Fibroblast of the aortic adventitia (primary cell): ENCODE measurements at places on chromosomes 5 and 9.

DNA sequence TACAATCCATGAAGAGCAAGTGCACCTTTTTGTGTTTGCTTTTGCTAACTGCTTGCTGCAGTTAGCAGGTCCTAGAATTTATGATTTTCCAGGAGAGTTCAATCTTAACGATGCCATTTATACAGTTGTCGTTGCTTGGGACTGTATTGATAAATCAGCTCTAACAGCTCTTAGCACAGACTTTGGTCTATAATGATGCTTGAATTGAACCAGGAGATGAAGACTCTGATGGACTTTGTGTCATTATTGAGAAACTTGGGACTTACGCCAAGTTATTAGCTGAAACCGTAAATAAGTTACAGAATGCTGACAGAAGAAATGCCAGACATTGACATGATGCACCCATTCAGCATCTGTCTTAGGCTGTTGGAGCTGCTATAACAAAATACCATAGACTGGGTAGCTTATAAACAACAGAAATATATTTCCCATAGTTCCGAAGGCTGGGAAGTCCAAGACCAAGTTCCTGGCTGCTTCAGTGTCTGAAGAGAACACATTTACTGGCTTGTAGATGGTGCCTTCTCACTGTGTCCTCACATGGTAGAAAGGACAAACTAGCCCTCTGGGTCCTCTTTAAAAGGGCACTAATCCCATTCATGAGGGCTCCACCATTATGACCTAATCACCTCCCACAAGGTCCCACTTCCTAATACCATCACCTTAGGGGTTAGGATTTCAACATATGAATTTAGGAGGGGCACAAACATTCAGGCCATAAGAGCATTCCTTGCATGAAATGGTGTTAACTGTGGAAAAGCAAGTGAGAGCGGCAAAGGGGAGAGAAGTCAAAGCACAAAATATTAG lies 17.6 kb downstream of the GLRX start:
- no peak for DNase-seq

GRCh38 chr9:77952635-77953328 lies 78.8 kb downstream of the GNAQ start:
- DNase-seq, result peak; percentile 63

DNA sequence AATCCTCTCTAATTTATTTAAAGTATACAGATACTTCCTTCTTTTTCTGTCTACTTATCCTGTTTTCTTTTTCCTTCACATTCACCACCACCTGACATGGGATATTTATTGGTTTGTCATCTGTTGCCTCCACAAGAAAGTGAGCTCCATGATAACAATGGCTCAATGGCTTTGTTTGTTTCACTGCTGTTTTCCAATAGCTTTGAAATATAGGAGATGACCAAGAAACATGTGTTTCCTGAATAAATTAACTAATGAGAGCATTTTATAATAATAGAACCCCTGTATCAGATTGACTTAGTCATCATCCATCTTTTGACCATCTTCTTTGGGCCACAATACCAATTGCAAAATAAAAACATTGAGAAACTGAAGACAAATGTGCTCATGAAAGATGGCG lies 180.2 kb upstream of the GAS1 start:
- no peak for DNase-seq

DNA sequence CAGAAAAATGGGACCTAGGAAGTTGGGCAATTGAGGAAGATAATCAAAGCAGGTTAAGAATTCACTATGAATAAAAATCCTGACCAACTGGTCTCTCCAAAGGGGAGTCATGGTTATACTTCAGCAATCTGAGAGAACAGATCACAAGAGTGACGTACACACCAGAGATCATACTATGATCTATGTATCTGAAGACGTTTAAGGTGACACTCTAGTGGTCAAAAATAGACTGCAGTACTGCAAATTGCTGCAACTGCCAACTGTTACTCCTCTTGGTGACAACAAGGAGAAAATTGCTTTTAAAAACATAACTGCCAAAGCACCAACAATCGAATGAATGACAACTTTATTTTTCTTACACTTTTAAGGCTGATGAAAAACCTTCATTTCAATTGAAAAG lies 4.9 kb downstream of the AK6 start:
- DNase-seq, result peak; percentile 10

GRCh38 chr9:34993502-34994259 lies 4.1 kb downstream of the DNAJB5 start:
- DNase-seq, result peak; percentile 80

DNA sequence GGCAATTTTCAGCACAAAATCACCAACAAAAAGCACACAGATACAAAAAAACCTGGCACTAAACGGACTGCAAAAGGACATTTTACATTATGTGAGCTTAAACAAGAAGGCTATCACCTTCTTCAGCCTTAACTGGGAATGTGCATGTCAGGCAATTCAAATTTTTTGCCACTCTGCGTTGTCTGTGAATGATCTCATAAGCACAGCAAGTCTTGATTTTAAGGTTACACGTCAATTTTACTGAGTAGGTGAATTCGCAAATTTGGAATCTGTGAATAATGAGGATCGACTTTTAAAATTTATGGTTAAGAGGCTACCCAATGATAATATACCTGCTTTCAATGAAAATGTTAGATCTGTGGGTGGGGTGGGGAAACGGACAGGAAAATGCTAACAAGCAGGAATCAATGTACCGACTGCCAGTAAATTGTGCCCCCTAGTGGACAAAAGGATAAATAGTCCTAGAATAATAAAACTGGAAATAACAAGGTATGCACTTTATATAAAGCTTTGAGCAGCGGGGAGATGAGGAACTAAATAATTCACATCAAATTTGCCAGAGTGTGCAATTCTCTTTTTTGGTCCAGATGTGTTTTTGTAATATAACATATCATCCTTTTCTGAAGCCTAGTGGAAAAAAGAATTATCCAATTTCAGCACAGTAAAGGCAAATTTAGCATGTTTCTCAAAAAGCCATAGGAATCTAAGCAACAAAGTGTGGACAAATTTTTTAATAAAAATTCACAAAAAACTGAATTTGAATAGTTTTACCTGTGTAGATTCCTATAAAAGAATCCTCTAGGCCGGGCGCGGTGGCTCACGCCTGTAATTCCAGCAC lies 20.5 kb downstream of the EQTN start:
- peak; percentile 75 for DNase-seq

- no peak for DNase-seq
Observed at GRCh38 chr9:35618854-35619799, 914 bp upstream of the CD72 start.

DNA sequence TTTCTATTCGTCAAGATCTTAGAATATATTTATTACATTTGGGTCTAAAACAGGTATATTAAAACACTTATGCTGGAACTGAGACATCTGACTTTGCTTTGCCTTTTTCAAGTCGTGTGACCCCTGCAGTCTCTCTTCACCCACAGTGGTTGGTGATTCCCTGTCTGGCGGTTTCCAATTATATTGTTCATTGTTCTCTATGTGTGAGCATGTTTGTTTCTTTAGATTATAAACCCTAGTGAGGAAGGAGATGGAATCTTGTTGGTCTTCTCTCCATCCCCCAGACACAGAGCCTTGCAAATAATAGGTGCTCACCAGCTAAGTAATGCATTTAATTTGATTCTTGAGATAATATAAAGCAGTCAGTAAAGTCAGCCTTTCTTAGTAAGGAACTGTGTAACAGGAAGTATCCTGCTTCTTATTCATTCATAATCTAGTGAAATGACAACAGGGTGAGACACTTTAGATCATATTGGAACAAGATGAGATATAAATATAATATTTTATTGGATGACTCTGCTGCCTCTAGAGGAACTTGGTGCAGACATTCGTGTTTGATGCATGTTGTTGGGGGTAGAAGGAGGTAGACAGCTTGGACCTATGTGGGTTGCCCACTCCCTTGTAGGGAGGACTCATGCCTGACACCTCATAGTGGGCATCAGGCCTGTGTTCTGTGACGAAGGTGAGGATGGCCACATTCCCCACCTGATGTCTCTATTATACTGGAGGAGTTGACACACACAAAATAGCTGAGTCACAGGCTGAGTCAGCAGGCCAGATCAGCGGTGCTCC lies 88.1 kb downstream of the FGF1 start:
- DNase-seq, result peak; percentile 80

DNA sequence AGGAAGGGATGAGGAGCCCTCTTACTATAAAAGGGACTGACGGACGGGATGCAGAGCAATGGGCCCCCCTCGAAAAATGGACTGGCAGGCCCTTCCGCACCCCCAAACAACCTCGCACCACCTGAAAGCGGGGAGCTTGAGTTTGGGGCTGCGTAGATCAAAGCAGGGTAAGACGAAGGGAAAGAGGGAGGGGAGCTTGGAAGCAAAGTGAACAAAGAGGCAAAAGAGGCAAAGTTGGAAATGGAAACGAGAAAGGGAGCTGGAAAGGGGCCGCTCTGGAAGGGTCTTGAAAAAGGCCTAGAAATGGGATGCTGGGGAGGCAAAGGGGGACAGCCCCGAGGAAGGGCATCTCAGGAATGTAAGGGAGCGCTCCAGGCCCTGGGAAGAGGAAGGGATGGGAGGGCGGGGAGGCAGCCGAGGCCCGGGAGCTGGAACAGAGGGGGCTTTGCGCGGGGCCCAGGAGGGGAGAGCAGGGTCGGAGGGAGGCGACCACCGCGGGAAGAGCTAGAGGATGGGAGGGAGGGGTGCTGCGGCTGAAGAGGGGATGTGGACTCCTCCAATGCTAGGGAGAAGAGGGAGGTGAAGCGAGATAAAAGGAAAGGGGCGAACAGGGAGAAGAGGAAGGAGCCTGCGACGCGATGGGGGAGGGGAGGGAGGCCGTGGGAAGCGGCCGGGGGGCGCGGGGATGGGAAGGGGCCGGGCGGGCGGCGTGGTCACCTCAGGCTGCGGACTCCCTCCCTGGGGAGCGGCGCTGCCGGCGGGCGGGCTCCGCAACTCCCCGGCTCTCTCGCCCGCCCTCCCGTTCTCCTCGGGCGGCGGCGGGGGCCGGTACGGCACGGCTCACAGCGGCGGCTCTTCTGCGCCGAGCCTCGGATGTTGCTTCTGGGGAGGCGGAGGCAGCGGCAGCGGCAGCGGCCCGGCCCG lies 577 bp downstream of the RNF145 start:
- peak; percentile 46 for DNase-seq

- no peak for DNase-seq
Observed at GRCh38 chr9:126519660-126520420, 93.9 kb upstream of the LMX1B start.

GRCh38 chr5:87195616-87196015 lies 72.1 kb upstream of the RASA1 start:
- DNase-seq, result peak; percentile 47

DNA sequence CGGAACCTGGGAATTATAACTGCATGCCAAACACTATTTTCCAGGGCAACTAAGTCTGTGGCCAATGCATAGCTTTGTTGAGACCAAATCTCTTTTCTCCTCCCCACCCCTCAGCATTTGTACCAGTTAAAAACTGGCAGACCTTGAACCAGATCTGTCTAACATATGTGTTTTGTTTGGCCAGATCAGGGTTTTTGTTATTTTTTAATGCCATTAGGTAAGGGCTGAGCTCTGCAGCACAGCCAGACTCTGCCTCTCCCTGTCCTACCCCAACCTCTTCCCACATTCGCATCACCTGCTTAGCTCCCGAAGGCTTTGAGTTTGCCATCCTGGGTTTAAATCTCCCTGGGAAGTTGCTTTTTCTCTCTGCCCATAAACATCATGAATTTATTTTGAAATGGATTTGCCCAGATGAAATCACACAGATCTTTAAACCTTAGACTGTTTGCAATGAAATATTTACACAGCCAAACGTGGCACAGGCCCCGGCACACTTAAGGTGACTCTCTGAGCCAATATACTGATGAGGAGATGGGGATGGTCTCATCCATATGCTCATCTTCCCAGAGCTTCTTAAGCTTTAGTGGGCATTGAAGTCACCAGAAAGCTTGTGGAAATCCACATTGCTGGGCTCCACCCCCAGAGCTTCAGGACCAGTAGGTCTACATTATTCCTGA lies 54.0 kb upstream of the ALDH1B1 start:
- no peak for DNase-seq

DNA sequence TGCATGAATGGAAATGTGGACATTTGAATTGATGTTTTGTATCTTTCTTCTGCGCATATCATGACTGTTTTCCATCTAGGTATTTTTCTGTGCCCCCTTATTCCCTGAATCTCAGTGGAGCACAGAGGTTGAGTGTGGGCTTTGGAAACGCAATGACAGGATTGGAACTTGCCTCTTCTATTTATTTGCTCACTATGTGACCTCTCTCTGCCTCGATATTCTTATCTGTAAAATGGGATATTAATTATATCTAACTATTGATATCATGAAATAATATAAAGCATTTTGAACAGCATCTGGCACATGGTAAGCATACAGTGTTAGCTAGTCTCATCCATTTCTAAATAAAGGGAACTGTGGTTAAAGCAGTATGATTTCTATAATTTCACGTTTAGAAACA lies 26.0 kb downstream of the HABP4 start:
- no peak for DNase-seq
